ENCODE measurements at places on chromosomes 3 and 15.

DNA sequence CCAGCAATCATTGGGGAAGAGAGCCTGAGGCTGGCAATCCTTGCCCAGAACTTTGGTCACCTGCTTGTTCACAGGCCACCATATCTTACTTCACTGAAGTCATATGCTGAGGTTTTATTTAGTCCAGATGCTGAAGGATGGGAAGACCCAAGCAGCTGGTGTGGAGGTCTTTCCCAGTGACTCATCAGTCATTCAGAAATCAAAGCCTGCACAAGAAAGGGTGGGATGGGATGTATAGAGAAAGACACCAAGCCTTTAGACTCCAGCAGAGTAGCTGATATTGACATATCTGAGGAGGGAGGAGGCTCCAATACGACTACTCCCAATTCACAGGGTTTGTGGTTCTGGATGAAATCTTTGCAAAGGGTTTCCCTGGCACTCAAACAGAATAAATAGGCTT, 13.0 kb upstream of the PHLDB2 start:
- DNase-seq = no peak

GRCh38 chr15:66925721-66926120, 139.7 kb upstream of the SMAD3 start:
- no peak for DNase-seq

DNA sequence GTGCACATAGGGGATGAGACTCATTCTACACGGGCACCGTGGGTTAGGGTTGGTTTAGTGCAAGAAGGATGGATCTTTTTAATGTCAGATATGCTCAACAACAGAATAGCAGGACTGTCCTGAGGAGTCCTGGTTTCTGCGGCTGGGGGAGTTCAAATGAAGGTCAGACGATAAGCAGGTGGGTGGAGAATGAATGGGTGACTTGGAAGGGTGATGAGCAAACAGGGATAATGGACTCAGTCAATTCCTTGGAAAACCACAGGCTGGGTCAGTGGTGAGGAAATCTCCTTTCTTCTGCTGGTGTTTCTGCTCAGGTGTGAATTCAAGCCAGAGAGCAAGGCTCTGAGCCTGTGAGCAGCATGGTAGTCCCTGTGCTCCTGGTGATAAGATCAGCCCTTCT, 59.9 kb downstream of the MESD start:
- no peak for DNase-seq

DNA sequence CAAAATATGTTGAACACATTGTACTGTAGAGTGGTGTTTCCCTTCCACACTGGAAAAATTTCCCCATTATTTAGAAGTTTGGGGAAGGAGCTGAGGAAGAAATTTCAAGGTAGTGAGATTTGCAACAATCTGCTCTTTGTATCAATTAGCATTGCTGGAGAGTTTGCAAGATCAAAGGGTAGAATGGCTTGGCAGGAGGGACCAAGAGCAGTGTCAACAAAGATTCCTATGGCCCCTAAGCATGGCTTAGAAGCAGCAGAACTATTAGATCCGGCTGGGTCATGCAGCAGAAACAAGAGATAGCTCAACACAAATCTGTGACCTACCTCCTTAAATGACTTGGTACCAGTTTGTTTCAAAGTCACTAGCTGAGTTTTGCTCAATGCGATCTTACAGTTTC, 175.0 kb downstream of the C3orf38 start:
- no peak for DNase-seq

DNA sequence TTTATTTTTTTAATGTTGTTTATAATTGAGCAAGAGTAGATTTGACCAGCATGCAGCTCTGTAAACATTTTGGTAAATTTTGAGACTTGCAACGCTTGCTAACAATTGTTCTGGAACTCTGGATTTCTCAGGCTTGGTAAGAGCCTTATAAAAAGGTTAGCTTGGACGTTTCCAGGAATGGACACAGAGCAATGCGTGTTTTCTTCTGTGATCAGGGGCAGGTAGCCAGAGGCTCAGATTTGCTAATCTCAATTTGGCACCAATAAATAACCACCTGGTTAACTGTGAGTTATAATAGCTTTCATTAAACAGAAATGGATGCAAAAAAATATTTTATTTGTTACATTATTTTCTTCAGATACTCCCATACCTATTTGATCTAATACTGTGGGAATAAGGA, 39.8 kb downstream of the CADM2 start:
- DNase-seq = no peak

GRCh38 chr3:189038773-189039745, 132.7 kb upstream of the TPRG1 start:
- DNase-seq = no peak

DNA sequence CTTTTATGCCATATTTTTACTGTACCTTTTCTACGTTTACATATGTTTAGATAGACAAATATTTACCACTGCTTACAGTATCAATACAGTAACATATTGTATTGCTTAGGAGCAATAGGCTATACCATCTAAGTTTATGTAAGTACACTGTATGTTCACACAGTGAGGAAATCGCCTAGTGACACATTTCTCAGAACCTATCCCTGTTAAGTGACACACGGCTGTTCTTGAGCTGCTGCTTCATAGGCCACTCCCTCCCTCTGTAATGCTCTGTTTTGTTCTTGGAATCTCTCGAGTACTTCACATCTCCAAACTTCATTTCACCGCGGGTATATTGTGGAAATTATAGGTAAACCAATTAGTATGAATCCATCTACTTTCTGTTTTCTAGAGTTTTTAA, 13.4 kb upstream of the SELENOT start:
- DNase-seq = no peak

- DNase-seq = no peak
Observed at GRCh38 chr15:99707473-99708270, 25.6 kb downstream of the LYSMD4 start.

DNA sequence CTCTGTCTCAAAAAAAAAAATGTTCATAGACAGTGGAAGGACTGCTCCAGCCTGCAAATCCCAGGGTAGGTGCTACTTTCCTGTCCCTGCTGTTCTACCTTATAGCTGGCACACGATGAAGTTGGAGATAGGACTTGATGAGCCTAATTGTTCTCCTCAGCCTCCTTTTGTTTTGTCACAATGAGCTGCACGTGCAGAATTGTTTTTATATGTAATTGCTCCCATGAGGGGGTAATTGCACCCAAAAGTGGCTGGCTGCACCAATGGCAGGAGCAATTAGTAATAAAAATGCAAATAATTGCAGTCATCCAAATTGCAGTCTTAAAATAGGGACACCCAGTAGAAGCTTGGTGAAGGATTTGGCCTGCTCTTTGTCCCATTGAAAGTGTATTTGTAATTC, 63.0 kb upstream of the PFN2 start:
- no peak for DNase-seq

DNA sequence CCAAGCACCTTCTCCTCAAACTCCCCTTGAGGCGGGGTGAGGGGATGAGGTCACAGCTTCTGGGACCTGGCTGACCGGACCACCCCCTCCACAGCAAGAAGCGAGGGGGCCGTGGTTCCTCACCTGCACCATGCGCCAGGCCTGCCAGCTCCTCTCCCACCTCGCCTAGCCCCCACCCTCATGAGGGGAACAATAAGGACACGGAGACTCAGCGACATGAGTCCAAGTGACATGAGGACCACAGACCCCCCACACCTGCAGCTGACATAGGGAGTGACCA, 118.7 kb downstream of the CHSY1 start:
- no peak for DNase-seq

- DNase-seq = no peak
Observed at GRCh38 chr3:132507657-132508056, 89.4 kb upstream of the ACKR4 start.

DNA sequence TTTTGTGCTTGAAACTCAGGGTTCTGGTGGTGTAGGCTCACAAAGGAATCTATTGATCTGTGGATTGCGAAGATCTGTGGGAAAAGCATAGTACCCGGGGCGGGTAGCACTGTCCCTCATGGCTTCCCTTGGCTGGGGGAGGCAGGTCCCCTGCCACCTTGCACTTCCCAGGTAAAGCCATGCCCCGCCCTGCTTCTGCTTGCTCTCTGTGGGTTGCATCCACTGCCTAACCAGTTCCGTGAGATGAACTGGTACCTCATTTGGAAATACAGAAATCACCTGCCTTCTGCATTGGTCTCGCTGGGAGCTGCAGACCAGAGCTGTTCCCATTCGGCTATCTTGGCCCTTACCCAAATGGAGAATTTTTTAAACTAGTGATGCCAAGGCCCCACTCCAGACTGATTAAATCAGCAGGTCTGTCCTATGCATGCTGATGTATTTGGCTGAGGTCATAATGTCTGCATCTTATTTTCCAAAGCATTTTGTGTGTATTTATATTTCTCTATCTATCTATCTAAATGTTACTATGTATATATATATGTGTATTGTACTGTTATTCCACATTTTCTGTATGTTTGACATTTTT, 65.5 kb upstream of the SLC7A14 start:
- no peak for DNase-seq

DNA sequence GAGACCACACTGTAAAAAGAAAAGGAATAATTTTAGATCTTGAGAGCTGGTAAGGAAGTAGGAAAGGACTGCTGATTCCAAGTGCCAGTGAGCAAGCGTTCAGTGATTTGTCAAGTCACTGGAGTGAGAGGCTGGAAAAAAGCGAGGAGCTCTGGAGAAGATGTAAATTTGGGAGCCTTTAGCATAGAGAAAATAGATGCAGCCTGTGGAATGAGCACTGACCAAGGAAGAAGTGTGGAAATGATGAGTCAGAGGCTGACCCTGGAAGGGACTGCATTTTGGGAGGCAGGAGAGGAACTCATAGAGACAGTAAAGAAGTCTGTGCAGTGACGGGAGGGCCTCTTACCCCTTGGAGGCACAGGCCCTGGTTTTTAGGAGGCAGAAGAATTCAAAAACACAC, 17.1 kb upstream of the ABTB1 start:
- no peak for DNase-seq

DNA sequence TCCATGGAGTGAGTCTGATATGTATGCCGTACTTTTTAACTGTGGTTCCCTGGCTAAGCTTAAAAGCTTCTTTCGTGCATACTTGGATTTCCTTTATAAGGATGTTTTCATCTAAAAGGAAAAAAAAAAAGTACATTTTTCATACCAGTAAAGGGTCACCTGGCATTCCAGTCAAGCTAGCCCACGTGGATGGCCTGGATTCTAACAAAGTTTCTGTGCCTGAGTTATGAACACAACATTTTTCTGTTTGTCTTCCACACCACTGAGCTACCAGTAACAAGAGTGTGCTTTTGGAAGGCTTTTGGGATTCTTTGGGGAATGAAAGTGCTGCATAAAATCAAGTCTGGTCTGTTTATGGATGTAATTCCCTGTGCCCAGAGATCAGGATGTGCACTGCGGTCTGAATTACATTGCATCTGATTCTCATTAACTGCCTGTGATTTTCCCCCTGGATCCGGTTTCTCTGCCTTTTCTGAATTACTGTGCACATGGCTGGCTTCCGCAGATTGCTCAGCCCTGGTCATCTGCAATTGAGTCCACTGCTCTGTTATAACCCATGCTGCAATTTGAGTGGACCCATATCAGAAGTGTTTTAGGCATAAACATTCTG, 38.2 kb upstream of the MAGI1 start:
- no peak for DNase-seq

GRCh38 chr3:25510797-25511196, 82.7 kb downstream of the RARB start:
- no peak for DNase-seq

DNA sequence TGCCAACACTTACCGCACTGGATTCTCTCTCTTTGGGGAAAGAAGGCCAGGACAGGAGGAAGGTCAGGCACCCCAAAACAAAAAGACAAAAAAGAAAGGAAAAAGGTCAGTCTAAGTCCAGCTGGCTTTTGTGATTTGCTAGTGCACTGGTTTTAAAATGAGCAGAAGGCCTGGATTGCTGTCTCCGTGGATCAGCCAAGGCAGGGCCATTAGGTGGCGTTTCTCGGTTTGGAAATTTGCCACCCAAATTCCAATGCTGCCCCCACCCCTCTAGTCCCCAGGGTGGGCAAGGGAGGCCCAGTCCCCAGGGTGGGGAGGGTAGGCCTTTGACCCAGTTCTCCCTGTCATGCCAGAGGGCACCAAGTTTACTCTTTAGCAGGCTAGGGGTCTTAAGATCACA, 33.3 kb downstream of the TLE3 start:
- DNase-seq = no peak

DNA sequence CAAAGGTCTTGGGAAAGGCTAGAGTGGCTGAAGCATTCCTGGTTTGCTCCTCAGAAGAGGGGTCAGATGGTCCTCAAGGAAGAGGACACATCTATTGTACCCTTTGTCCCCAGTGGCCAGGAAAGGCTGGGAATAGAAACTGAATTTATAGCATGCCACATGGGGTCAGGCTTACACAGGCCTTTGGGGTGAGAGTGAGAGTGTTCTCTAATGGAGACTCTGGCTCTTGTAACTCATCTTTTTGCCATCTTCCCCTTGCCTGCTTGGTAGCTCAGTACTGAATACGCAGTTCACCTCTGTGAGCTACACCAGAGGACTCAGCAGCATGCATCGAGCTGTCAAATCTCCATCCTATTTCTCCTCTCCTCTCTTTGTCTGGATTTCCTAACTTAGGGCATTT, 87.5 kb downstream of the ATP2B2 start:
- DNase-seq = no peak

- no peak for DNase-seq
Observed at GRCh38 chr15:78393137-78393536, 44.9 kb upstream of the IREB2 start.

DNA sequence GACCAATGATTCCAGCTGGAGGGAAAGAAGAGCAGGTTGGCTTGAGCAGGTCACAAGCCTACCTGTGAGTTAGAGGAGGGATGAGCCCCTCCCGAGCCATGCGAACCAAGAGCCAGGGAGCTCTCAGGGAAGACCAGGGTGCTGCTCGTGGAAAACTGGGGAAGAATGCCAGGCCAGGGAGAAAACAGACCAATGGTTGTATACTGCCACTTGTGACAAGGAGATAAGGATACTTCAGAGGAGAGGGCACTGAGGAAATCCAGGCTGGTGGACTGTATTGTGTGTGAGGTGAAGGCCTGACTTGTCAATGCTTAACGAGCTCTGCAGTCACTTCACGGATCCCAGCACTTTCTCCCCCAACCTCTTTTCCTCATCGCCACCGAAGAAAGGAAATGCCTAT, 177.7 kb downstream of the SSR3 start:
- no peak for DNase-seq

DNA sequence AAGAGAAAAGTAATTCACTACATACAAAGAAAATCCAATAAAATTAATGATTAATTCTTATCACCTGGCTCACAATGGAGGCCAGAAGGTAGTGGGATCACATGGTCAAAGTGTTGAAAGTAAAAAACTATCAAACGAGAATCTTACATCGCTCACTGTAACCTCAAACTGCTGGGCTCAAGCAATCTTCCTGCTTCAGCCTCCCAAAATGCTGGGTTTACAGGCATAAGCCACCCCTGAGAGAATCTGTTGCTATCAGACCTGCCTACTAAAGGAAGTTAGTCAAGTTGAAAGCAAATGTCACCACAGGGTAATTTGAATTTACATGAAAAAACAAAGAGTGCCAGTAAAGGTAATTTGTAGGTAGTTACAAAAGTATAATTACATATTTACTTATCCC, 103.3 kb downstream of the PCCB start:
- DNase-seq = no peak

All from NCI-H187 treated with DMSO at 0.1 percent for 48 hours (cell line).